Stimulated activated CD8-positive, alpha-beta memory T cell treated with anti-CD3 and anti-CD28 coated beads, Interleukin-15, amount 100 ng/mL, for 1 hour (primary cell): ENCODE measurements at places on chromosomes 1 and 21.

GRCh38 chr1:26541431-26541815, 11.9 kb downstream of the RPS6KA1 start:
- no peak for DNase-seq

GRCh38 chr1:105027838-105028471, 1278.3 kb downstream of the AMY1C start:
- no peak for DNase-seq

DNA sequence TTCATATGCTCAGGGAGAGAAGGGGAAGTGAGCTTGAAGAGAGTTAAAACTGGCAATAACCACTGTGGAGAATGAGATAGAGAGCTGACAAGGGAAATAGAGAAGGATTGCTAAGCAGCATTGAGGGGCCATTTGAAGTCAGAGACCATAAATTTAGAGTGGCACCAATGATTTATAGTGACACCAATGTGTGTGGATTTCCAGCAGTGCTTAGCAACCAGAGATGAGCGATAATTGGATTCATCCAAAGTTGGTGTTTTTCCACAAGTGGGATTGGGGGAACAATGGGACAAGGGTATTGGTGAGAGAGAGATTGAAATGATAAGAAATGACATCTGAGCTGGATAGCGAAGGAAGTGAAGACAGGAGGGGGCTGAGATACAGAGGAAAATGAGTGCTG, 114.1 kb downstream of the C1orf94 start:
- DNase-seq = no peak

DNA sequence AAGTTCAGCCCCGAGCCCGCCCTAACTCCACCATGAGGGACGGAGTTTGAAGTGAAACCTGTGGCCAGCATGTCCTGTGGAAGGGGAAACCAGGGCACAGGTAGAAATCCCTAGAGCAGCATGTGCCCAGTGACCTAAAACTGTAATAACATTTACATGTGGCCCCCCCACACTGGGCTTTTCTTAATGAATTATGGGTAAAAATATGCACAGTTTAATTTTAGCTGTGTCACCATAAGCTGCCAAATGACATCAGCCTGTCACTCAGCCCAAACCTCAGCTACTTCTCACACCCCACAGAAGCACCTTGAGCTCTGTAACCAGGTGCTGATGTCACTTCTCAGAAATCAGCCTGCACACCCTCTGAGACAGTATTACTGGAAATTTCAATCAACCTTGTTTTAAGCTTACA, 50.0 kb upstream of the SLC19A1 start:
- peak; percentile 35 for DNase-seq

- no peak for DNase-seq
Observed at GRCh38 chr1:98940722-98941079, 64.0 kb downstream of the PLPPR5 start.

DNA sequence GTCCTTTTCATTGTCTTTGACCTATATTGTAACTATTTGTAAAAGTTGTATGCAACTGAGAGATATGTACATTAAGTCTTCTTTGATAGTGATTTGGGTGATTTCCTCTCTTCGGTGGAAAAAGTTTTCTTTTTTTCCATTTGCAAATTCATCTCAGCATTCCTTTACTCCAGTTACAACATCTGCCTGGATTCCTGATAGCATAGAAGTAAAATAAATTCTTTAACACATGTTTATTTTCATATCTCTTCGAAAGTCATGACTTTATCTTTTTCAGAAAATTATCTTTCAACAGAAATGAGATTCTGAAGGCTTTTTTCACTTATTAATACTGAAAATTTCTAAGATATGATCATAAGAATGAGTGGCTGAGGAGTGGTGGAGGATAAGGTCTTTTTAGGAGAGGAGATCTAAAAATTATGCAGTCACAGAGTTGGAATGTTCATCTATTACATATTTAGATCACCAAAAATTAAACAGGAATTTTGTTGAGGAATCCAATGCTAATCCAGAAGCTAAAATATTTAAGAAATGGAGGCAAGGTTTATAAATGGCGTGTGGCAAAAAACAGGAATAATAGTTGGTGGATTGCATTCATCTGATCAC, 400.5 kb downstream of the KCNT2 start:
- no peak for DNase-seq

DNA sequence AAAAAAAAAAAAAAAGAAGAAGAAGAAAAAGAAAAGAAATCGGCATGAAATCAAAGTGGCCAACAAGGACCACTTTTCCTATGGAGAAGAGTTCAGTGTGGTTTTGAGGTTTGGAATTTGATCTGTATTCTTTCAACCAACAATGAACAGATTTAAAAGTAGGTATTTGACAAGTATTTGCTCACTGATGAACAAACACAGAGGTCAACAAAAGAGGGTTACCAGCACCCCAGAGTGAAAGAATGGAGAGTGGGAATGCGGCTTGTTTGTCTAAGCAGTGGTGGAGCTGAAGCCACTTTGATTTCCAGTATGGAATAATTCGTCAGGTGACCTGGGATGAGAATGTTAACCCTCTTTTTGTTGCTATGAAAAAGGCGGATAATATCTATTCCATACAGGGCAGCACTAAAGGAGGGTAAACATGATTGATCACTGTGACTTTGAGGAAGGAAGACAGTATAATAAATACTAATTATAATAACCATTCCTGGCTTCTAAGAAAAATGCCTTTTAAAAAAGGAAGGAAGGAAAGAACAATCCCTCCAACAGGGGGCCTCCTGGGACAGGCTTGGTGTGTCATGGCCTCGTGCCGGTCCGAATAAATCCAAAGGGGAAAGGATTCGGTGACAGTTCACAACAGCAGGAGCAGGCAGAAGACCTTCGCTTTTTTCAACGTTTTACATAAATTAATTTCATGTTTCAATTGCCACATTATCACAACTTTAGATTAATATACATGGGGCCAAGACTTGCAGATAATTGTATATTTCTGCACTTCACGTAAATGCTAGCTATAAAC, 37.2 kb upstream of the SIM2 start:
- no peak for DNase-seq

DNA sequence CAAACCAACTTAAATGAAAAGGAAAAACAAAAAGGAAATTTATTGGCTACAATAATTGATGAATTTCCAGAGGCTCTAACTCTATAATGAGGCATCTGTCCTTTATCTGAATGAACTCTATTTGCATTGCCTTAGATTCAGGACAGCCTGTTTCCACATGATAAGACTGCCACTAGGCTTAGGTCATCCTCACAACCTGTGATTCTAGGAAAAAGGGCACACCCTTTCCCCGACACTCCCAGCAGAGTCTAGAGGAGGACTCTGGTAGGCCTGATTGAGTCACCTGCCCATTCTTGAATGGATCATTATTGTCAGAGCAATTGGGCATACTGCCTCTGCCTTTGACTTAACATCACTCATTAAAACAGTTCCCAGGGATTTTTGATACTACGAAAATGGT, 262.8 kb downstream of the TPR start:
- DNase-seq = no peak

- DNase-seq = no peak
Observed at GRCh38 chr21:28592205-28592865, 400.3 kb downstream of the LTN1 start.
